ENCODE measurements at places on chromosomes 3 and 15.
A peak's percentile ranks its signal among the peaks of the same experiment; 100 is the strongest.

GRCh38 chr15:53851110-53851848 lies 91.8 kb upstream of the WDR72 start:
- DNase-seq: no peak

DNA sequence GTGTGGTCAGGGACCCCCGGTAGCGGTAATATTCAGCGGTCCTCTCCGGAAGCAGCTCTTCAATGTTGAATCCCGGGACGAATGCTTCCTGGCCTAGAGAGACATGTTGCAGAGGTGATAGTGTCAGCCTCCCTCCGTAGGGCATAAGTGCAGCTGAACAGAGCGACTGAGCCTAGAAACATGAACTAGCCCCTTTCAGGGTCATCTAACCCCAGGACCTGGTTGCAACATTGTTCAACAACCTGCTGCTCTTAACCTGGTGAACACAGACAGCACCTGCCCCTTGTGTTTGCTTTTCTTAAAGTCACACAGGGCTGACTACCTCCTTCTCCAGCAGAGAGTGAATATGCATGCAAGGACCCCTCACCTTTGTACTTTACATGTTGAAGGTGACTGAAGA lies 41.3 kb downstream of the CA12 start:
- no peak for DNase-seq

- no peak for DNase-seq
Measured at GRCh38 chr3:127764301-127764700, 58.0 kb downstream of the MGLL start.

DNA sequence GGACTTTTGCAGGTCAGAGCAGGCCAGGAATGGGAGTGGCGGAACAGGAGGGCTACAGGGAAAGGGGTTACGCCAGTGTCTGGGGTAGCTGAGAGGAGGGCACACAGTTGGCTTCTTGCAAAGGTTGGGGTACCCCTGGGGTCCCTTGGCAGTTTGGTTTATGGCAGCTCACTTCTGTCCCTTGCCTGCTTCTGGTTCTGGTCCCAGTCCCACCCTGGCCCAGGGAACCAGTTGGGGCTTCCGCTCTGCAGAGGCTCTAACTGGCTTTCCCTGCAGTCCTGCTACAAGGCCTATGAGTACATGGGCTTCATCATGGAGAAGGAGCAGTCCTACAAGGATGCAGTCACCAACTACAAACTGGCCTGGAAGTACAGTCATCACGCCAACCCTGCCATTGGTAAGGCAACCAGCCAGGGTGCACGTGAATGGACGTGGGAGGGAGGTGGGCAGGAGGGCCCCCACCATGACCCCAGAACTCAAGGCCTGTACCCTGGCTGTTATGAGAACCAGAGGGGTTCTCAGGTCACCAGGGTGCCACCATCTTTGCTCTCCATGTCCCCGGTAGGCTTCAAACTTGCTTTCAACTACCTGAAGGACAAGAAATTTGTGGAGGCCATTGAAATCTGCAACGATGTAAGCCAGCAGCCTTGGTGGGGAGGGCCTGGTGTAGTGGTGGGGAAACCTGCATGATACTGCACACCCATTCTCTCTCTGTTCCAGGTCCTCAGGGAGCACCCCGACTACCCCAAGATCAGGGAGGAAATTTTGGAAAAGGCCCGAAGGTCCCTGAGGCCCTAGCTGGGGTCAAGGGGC lies 15.2 kb downstream of the CSRNP1 start:
- no peak for DNase-seq

DNA sequence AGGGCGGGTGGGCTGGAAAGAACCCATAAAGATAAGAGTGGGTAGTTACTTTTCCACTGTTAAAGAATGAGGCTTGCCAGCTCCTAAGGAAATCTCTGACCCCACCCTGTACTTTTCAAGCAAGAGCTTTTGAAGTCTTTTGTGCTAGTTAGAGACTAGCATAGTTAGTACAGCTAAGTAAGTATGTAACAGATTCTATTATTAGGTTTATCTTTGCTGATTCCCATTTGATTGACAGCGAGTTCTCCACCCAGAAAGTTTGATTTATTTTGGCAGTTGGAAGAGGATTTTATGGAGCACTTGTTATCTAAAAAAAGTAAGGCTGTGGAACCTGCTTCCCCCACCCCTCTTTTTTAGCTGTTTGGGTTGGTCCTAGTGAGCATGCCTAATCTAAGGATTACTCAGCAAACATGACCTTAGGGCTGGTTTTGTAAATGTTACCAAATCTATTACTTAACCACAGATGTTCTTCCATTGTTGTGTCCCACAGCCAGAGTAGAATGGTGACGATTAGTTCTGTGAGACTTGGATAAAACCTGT lies 57.6 kb downstream of the FNDC3B start:
- peak; percentile 72 for DNase-seq

DNA sequence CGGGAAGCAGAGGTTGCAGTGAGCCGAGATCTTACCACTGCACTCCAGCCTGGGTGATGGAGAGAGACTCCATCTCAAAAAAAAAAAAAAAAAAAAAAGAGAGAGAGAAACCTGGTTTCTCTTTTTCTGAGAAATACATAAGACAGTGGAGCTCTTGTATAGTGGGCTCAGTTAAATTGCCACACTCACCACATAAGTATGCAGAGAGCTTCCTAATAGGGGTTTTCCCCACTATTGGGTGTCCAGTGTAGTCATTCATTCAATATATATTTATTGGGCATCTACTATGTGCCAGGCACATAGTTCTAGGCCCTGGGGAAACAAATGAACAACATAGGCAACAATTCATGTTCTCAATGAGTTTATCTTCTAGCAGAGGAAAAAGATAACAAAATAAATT lies 48.9 kb upstream of the FMN1 start:
- no peak for DNase-seq

GRCh38 chr3:49539659-49540560 lies 14.4 kb upstream of the BSN start:
- peak; percentile 98 for DNase-seq

DNA sequence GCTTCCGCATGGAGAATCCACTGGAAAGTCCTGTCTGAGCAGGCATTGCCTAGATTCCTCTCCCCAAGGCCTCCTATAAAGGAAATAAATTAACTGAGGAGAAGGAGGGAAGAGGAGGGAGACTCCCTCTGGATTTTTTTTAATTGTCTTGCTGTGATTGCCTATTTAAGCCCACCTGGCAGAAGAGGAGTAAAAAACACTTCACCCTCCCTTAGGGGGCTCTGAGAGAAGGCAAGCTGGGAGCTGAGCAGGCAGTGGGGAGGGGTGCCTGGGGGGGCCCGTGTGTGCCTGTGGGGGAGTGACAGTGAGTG lies 109.9 kb downstream of the OXNAD1 start:
- no peak for DNase-seq

DNA sequence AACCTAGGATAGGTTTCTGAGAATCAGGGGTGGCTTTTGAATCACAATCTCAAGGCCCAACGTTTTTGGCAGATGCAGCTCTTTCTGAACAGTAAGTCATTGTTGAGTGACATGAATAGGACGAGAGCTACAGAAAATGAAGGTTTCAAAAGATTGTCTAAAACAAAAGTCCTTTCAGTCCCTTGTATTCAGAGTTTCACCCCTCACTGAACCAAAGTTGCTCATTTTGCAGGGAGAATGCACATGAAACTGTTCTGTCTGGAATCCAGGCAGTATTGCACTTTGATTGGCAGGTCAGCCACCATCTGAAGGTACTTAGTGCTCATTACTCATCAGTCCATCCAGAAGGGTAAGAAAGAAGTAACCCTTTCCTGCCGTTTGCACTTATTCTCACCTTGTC lies 24.1 kb upstream of the RASGRP1 start:
- no peak for DNase-seq

DNA sequence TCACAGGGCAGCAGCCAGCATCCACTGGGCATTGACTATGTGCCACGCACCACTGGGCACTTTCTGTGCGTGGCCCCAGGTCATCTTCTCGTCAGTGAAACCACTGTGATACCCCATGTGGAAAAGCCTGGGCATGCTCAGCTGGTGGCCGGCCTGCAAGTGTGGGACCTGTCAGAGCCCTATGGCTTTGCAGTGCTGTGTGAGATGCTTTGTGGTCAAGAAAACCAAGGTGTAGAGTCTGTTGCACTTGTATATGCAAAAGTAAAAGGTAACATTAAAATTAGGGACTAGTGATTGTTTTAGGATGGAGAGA lies 69.5 kb downstream of the PGPEP1L start:
- DNase-seq: no peak

- no peak for DNase-seq
Measured at GRCh38 chr15:91882858-91883586, 29.5 kb downstream of the SLCO3A1 start.

- peak; percentile 30 for DNase-seq
Measured at GRCh38 chr3:132537297-132537696, 59.8 kb upstream of the ACKR4 start.

DNA sequence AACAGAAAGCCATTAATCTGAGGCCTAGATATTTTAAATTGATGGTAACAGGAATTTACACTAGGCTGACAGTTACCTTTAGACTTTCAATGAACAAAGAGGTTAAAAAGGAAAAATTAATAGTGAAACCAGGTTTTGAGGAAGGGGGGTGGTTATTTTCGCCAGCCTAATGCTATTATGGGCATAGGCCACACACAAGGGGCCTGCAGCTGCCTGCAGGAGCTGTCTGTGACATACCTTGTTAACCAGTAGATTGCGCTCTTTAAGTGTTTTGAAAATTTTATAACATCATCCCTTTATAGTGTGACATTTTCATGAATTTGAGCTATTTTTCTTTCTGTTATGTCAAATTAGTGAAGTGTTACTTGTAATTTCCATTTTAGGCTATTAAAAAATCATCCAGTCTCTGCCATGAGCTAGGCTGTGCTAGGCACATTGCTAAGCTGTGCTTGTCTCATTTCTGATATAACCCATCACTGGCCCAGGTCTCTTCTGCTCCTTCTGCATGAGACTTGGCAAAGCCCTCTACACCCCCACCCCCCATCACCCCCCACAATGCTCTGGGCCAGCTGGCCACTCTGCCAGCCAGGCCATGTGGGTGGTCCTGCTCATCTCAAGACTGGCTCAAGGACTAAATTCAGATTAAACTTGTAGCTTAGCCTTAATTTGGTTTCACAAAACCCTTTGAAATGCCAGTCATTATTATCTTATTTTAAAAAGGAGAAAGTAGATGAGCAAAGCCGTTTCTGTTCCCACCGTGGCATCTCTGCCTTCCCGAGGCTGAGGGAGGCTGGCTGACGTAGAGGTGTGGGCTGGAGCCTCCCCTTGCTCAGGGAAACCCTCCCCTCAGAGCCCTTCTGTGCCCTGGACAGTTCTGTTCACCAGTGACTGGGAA lies 48.4 kb upstream of the SEC22A start:
- no peak for DNase-seq

GRCh38 chr3:186193534-186194450 lies 84.9 kb upstream of the ETV5 start:
- no peak for DNase-seq

- peak; percentile 74 for DNase-seq
Measured at GRCh38 chr15:71800835-71801745, 9.3 kb upstream of the NR2E3 start.

- no peak for DNase-seq
Measured at GRCh38 chr15:93986400-93986984, 244.9 kb upstream of the MCTP2 start.

DNA sequence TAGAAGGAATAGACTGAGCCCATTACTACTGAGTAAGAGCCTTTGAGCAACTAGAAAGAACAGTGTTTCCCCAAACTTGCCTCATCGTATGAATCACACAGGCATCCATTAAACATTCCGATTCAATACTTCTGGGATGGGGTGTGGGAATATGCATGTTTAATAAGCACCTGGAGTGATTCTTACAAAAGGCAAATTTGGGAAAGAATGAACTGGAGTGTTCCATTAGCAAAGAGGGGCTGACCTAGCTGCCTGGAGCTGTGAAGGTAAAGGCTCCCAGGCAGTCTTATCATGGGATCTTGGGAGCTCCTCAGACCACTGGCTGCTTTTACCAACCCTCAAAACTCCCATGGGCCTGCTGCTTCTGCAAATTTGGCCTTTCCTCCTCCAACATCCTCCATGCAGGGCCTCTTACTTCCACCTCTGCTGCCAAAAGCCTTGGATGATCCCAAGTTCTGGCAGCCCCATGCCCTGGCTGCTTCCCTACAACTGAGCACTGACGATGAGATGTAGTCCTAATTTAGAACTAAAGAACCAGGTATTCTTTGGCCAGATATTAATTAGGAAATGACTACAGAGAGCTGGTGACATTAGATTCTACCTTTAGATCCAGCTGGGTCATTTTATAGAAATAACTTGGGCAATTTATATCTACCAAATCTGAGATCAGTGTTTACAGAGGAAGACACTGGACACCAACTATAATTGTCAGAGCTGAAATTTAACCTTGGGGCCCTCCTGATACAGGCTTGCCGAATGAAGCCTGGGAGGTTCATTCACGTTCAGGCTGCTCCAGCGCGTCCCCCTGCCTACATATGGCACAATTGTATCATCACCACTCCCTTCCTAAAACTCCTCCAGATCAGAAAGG lies 11.2 kb upstream of the HOMER2 start:
- no peak for DNase-seq

DNA sequence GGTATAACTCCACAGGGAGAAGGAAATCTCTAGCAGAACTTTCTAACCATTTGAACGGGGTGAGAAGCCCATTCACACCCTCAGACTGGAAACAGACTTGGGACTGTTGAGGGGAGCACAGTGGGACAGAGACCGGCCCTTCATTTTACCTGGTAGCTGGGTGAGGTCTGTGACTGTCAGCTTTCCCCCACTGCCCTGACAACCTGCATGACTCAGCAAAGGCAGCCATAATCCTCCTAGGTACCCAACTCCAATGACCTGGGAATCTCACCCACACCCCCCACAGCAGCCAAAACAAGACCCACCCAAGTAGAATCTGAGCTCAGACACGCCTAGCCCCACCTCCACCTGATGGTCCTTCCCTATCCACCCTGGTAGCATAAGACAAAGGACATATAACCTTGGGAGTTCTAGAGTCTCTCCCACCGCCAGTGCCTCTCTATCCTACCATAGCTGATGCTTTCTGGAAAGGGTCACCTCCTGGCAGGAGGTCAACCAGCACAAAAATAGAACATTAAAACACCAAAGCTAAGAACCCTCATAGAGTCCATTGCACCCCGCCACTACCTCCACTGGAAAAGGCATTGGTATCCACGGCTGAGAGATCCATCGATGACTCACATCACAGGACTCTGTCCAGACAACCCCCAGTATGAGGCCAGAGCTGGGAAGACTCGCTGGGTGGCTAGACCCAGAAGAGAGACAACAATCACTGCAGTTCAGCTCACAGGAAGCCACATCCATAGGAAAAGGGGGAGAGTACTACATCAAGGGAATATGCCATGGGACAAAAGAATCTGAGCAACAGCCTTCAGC lies 28.0 kb downstream of the SENP7 start:
- no peak for DNase-seq

- no peak for DNase-seq
Measured at GRCh38 chr15:85404918-85405866, 24.8 kb downstream of the AKAP13 start.

DNA sequence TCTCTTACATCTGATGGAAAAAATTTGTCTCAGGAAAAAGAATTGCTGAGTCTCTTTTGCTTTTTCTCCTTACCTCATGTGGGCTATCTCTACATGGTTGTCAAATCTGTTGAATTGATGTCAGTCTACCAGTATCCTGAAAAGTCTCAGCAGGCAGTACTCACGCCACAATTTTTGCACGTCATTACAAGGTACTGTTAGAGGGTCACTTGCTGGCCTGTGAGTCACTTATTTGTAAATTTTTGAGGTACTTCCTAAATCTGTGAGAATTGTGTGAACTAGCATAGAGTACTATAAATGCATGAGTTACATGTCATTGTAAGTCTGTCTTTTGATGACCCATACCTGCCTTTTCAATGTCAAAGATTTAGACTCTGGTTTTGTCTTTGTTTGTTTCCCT lies 15.9 kb downstream of the HPS3 start:
- DNase-seq: no peak

GRCh38 chr15:94381384-94381783 lies 150.0 kb downstream of the MCTP2 start:
- no peak for DNase-seq

- no peak for DNase-seq
Measured at GRCh38 chr15:61824291-61824690, 236.0 kb downstream of the VPS13C start.
